ENCODE measurements at places on chromosomes 12 and 14. TPM values are rescaled to one million over a fixed set of nuclear protein-coding genes. Genes with fewer than 3 reads are reported as not detected.

The FOXN4 gene
- total RNA-seq: not detected

The KRT74 gene
- not detected for total RNA-seq

The TEX22 gene
- total RNA-seq: 0.50 TPM

DNA sequence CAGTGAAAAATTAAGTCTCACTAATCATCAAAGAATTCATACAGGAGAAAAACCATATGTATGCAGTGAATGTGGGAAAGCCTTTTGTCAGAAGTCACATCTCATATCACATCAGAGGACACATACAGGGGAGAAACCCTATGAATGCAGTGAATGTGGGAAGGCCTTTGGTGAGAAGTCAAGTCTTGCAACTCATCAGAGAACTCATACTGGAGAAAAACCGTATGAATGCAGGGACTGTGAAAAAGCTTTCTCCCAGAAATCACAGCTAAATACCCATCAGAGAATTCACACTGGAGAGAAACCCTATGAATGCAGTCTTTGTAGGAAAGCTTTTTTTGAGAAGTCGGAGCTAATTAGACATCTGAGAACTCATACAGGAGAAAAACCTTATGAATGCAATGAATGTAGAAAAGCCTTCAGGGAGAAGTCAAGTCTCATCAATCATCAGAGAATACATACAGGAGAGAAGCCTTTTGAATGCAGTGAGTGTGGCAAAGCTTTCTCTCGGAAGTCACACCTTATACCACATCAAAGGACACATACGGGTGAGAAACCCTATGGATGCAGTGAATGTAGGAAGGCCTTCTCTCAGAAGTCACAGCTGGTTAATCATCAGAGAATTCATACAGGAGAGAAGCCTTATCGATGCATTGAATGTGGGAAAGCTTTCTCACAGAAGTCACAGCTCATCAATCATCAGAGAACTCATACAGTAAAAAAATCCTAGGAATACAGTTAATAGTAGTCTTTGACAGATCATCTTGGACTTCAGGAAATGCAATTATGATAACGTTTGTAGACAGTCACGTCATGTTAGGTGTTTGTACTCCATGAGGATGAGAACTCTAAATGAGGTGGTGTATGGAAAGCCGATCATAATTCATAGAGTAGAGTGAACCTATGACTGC is 21.1 kb downstream of the ZNF84 start:
- no peak for DNase-seq

- no peak for DNase-seq
These were observed 51.5 kb downstream of the FAR2 start for GRCh38 chr12:29200586-29200985.
